ENCODE measurements at places on chromosomes 2 and 18.

- DNase-seq: no peak
These were observed 13.7 kb downstream of the GPR17 start for GRCh38 chr2:127659408-127660290.

- DNase-seq: no peak
These were observed 335.7 kb upstream of the CDH7 start for GRCh38 chr18:65415098-65415497.

DNA sequence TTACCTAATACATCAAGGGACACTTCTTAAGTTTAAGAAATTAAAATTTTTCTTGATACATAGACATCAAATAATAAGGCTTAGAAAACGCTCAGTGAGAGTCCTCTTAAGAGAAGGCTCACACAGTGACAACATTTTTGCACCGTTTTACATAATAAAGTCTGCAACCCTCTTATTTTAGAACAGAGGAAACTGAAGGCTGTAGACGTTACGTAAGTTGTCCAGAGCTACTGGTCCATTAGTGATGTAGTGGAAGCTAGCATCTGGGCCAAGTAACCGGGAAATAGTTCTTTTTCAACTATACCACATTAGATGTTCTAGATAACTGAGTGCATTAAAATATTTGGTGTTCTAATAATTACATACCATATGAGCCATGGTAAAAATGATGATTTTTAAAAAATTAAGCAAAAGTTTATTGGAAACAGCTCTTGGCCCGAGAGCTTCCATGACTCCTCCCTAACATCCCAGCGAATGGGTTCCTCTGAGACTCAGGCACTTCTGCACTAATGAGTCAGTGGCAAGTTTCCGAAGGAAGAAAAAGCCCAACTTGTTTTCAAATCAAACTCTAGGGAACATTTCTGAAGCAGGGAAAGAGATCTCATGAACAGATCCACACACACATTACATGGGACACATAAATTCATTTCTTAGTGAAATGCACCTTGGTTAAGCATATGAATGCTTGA is 232.6 kb upstream of the PXDN start:
- no peak for DNase-seq

- DNase-seq: no peak
These were observed 624.9 kb upstream of the FANCL start for GRCh38 chr2:58866040-58866439.

- no peak for DNase-seq
These were observed 3.3 kb downstream of the VPS54 start for GRCh38 chr2:64015898-64016297.

DNA sequence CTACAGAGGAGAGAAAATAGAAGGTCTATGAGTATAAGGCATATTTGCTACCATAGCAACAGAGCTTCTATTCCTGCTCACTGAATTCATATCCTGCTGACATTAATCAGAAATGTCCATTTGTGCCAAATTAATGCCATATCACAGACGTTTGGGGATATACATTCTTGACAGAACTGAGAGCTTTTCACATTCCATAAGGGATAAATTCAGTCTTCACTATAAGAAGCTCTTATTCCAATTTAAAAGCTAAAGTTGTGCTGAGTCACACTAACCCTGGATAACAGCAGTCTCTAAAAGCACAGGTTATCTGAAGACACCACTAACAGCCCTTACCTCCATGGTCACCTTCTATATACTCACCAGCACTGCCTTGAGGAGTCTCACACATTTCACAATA is 178.1 kb downstream of the RAB3GAP1 start:
- DNase-seq: no peak

GRCh38 chr2:231686192-231687100 is 21.9 kb upstream of the PTMA start:
- DNase-seq: no peak

- no peak for DNase-seq
These were observed 120.7 kb downstream of the INHBB start for GRCh38 chr2:120466704-120467054.

DNA sequence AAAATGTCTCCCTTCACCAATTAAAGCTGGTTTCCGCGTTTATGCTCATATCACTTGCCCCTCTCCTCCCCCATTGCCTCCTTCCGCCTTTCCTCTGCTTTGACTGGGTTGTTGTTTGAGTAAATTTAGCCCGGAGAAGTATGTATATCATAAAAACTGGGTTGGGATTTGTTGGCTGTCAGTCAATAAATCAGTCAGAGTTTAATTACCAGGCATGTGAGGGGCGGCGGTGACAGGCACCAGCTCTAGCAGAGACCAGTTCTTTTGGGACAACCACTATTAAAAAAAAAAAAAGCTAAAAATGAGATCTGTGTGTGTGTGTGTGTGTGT is 382.4 kb upstream of the SMIM21 start:
- no peak for DNase-seq

DNA sequence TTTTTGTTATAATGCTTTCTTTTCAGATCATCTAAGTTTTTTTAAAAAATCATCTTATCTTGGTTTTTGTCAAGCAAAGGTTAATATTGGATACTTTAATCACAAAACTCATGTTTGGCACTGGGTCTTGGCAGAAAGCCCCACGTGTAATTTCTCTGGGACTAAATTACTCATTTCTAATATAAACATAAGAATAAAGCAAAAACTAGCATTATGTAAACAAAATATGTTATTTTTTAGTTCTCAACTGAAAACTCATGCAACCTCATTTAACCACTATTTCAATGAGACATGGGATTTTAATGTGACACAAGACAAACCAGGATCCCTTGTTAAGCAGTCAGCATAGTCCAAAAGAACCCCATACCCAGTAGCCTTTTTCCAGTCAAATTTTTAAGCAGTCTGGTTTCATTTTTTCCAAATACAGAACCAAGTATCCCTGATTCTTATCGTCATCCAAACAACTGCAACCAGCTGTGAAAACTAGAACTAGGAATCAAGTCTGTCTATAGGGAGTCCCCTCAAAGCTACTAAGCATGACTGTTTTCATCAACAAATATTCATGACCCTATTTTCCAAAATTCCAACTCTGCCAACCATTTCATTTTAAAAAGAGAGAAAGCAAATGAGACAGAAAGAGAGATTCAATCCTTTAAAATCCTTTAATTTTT is 27.1 kb downstream of the PID1 start:
- DNase-seq: no peak

GRCh38 chr2:160490733-160491685 is 2.6 kb downstream of the RBMS1 start:
- no peak for DNase-seq

- DNase-seq: no peak
These were observed 4.0 kb upstream of the SLC11A1 start for GRCh38 chr2:218378053-218378452.
